DMS79 treated with DMSO at 0.1 percent for 48 hours (cell line): ENCODE measurements at places on chromosomes 6 and 20.

GRCh38 chr6:34648806-34649205 lies 47.8 kb downstream of the ILRUN start:
- no peak for DNase-seq

- DNase-seq = no peak
Observed at GRCh38 chr6:102390541-102390940, 997.0 kb downstream of the GRIK2 start.

DNA sequence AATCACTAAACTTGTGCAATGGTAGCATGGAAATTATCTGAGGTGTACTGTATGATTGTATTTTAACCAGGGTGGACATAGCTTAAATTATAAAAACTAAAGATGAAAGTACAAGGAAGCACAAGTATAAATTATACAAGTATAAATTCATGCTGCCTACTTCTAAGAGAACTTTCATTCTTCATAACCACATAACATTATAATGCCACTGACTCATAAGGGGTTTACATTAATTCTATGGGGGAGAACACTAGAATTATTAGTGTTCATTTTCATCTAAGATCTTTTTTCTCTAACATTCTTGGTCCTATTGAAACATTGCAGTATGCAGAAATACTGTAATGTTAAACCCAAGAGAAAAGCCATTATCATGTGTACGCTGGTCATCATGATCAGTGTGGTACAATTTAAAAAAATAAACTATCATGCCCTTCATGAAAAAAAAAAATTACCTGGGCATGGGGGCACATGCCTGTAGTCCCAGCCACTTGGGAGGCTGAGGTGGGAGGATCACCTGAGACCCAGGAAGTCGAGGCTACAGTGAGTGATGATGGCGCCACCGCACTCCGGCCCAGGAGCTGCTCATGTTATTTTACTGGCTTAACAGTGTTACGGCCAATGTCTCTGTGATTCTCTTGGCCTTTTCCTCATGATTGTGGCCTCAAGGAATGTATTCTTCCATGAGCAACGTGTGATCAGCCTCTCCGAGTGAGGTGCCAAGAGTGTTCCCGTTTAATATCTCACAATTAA lies 25.9 kb upstream of the AHCY start:
- no peak for DNase-seq

GRCh38 chr6:101290346-101290745 lies 103.2 kb upstream of the GRIK2 start:
- DNase-seq = no peak

DNA sequence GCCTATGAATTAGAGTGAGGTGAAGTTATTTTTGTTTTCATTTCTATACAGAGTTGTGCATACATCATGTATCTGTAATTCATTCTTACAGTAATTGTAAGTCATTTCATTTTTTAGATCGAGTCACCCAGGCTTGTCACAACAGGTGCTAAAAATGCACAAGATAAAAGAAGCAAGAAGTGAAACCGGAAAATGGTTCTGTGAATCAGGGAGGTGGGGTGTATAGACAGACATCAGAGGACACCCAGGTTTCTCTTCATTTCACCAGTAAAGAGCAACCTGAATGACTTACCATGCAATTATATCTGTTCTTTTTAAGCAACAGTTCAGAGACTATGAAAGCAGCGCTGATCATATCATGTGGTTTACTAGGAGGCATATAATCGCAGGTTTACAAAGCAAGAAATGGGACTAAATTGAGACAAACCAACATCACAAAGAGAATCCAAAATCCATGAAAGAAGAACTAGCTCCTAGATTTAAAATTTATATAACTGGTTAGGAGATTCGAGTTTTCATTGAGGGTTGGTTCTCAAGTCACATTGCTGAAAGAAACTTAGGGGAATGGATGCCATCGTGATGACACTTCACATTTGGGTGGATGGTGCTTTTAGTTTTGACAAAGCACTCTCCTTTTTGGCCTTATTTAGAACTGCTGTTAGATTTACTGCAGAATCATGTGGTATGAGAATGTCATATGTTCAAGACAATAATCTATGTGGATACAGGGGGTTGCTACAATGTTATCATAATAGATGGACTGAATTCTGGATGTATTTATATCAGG lies 27.9 kb upstream of the TBC1D7 start:
- no peak for DNase-seq

DNA sequence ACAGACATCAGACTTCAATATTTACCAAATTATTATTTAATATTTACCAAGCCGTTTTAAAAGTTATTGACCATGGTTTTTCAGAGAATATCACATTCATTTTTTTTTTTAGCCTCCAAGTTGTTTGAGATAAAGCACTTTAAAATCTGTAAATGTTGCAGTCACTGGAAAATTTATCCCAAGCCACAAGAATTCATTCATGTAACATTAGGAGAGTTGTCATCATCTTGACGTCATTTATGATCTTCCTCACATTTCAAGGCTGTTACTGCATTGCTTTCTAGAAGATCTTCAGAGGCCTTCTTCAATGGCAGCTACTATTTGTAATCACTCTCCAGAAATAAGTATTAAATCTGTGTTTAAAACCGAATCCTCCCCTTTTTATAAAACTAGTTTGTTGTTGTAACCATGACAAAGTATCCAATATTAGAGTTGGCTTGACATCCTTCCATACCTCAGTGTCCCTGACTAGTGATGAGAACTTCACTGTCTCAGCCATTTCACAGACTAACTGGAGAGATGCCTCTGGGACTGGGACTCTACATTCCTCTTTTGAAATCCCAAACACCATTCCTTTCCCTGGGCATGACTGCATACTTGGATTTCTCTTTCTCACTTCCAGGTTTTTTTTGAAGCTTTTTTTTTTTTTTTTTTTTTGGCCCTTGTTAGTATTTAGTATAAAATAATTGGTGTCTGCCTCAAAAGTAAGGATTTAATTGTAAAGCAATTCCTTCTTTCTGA lies 100.1 kb downstream of the ZFAND3 start:
- no peak for DNase-seq

GRCh38 chr20:4607287-4607713 lies 114.4 kb upstream of the PRND start:
- peak; percentile 34 for DNase-seq

DNA sequence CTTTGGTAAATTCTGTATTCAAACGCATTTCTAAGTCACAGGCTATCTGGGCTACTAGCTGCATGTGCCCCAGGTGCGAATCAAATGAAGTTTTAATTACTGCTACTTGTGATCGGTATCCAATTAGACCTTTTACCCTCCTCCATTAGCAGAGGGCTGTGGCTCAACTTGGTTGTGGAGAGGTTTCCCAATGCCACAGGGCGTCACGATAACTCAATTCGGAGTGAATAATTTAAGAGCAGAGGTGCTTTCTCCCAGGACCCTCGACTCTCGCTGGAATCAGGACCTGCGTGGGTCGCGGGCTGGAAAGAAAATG lies 640 bp downstream of the SAYSD1 start:
- peak; percentile 62 for DNase-seq

DNA sequence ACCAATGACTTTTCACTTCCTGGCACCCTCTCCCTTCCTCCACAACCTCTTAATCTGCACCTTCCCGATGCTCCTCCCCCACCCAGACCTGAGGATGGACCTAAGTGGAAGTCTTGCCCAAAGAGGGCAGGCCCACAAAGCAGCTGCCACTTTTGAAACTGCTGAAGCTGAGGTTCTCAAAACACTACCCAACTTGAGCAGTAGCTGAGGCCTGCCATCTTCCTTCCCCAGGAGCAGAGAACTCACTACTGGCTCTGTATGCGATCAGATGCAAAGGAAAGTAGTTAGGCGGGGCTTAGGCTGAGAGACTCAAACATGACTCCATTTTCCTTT lies 1.5 kb downstream of the HM13 start:
- DNase-seq = no peak

- no peak for DNase-seq
Observed at GRCh38 chr20:48815537-48815936, 12.3 kb downstream of the PREX1 start.

GRCh38 chr6:40957616-40958492 lies 81.2 kb downstream of the UNC5CL start:
- no peak for DNase-seq

DNA sequence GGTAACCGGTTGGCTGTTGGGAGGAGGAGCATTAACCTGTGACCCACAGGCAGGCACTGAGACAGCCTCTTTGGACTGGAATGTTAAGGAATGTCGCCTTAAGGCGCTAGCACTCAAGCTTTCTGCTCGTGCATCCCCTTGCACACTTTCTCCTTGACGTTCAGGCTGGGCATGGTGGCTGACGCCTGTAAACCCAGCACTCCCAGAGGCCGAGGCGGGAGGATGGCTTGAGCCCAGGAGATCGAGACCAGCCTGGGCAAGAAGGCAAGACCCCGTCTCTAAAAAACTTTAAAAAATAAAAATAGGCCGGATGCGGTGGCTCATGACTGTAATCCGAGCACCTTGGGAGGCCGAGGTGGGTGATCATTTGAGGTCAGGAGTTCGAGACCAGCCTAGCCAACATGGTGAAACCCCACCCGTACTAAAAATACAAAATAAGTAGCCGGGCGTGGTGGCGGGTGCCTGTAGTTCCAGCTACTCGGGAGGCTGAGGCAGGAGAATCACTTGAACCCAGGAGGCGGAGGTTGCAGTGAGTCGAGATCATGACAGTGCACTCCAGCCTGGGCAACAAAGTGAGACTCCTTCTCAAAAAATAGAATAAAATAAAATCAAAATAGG lies 1.9 kb upstream of the GID8 start:
- DNase-seq = no peak

- no peak for DNase-seq
Observed at GRCh38 chr6:3811191-3811590, 38.0 kb upstream of the FAM50B start.

- DNase-seq = no peak
Observed at GRCh38 chr6:39830444-39830843, 38.3 kb downstream of the DAAM2 start.
